ENCODE measurements at places on chromosomes 5 and 9.

DNA sequence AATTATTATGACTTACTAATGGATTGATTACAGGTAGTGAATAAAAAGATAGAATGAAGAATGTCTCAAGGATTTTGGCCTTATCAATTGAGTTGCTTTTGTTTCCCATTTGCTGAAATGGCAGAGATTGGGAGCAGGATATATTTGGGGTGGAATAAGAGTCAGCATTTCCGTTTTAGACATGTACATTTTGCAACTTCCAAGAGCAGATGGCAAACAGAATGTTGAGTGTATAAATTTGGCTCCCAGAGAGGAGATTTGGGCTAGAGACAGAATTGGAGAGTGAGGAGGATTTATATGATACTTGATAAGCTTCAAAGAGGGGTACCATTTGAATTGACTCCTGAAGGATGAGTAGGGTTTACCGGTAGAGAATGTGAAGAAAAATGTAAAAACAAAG is 437.9 kb upstream of the PAPPA start:
- no peak for DNase-seq

DNA sequence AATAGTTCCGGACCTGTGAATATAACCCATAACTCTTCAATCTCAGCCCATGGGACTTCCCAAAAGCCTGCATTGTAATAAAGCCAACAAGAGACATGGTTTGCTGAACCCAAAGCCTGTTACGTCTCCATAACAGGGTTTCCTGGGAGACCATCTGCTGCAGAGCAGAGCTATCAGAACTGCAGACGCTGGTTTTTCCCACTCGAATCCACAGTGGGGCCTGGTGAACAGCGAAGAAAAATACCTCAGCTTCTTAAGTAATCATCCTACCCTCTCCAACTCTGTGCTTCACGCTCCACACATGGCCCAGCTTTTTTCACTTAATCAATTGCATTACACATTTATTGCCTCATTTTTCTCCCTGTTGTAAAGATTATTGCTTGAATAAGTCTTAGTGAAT is 409.5 kb upstream of the GRIA1 start:
- no peak for DNase-seq

DNA sequence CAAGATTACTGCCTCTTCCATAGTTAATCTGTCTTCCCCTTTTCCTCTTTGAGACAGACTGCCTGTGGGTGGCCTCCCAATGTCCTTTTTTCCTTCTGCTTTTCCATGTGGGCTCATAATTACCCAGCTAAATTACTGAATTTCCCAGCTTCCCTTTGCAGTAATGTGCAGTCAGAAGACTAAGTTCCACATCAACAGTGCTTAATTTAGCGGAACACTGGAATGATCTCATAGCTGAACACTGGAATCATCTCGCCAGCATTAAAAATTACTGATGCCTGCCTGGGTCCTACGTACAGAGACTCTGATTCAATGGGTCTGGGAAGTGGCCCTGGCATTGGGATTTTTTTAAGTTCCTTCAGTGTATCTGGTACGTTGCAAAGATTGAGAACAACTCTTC is 84.3 kb downstream of the DNAH5 start:
- DNase-seq: no peak

DNA sequence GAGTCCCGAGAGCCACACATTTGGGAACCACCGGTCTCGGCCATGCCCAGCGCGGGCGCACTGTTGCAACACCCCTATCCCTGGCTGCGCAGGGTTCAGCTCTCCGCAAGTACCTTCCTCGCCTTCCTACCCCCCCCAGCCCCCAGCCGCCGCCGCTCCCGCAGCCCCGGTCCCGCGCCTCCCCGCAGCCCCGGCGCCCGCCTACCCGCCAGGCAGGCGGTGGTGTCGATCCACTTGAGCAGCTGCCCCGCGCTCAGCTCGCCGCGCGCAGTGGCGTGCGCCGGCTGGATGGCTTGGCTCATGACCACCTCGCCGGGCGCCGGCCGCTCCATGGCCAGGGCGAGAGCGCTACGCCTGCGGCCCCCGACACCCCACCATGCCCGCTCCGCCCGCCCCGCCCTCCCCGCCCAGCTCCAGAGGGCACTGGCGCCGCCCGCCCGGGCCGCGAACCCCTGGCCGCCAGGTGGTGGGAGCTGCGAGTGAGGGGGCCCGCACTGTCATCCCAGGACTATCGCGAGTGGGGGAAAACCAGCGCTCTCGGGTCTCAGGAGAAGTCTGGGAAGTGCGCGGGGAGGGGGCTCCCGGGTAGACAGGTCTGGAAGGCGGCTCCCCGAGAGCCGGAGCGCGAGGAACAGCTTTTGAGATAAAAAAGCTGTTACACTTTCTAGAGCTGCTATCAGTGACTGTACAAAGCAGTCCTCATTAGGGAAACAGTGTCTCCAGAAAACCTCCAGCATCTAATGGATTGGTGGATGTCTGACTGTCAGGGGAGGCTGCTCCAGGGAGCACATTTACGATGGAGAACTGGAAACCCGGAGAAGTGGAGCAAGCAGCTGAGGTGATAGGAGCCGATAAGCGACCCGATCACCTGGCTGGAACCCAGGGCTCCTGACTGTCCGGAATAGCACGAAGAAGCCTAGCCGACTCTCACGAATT is at the start of gene ACOT12:
ACOT12 (minus strand) TSS at position 352 of the 936 bp plus-strand sequence; CDS start at position 332, 20 bp downstream.
- no peak for DNase-seq

DNA sequence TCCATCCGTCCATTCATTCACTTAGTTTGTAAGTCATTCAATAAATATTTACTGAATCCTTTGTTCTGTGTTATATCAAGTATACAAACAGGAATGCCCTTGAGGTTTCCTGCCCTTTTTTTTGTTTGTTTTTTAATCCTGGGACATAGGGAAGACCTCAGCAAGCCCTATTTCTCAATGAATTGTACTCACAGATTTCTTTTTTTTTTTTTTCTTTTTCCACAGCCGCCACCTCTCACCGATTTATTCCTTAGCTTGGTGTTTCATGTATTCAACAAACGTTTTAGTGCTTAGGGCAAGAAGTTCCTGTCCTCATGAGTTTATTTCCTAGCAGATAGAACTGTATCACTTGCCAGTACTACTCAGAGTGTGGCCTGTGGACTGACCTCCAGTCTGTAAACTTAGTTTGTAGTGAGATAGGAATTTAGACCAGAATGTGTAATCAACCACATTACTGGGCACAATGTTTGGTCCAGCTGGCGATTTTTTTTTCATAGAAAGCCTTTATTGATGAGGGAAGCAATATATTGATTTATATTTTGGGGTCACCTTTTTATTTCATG is 35.4 kb upstream of the C5orf47 start:
- no peak for DNase-seq

GRCh38 chr5:9505225-9505624 is 40.6 kb downstream of the SEMA5A start:
- DNase-seq: no peak

GRCh38 chr5:127587246-127587917 is 61.5 kb upstream of the CTXN3 start:
- no peak for DNase-seq

DNA sequence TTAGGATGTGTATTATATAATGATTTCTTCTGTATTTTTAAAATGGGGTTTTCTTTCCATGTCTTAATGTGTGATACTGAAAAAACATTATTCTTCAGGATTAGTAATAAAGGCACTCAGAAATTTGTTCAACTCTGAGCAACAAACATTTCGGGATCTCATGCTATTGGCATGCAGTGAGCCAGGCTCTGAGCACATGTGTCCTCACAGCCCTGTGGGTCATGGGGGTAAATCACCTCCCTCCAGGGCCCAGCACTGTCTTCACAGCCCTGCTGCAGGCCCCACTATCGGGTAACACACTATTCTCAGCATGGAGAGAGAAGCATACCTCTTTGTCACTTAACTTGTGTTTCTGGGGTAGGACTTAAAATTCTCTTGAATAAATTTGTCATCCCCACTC is 14.0 kb downstream of the TMEM174 start:
- DNase-seq: no peak

DNA sequence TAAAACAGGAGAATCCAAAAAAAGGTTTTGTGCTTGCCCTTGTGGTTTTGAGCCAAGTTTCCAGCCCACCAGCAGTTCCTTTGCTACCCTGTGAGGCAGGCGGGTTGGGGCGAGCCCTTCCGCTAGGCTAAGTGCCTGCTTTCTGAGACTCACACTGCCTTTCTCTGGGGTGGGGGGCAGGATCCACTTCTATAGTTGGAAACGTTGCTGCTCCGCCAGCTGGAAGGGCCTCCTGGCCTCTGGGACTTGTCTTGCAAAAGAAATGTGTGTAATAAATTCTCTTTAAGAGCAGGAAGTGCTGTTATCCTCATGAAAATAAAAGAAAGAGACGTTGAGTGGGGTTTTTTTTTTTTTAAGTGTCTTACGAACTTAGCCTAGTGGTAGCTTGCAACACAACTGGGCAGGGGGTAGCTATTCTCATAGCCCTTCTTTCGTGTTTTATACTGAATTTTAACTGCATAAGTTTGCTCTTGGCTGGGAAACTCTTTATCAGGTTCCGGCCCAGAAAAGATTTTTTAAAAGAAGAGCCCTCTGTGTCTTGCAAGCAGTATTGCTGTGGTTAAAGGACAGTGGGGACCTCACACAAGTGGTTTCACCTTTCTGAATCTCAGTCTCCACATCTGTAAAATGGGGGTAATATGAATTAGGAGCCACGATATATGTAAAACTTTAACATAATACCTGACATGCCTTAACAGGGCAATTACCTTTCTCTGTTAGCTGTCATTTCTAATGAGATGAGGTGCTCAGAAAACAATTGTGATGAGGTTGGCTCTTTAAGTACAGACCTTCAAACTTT is 19.8 kb downstream of the JADE2 start:
- no peak for DNase-seq

- DNase-seq: no peak
Measured at GRCh38 chr5:150503977-150504620, 3.8 kb upstream of the NDST1 start.

GRCh38 chr5:26791433-26791832 is 247.0 kb downstream of the CDH9 start:
- DNase-seq: no peak

DNA sequence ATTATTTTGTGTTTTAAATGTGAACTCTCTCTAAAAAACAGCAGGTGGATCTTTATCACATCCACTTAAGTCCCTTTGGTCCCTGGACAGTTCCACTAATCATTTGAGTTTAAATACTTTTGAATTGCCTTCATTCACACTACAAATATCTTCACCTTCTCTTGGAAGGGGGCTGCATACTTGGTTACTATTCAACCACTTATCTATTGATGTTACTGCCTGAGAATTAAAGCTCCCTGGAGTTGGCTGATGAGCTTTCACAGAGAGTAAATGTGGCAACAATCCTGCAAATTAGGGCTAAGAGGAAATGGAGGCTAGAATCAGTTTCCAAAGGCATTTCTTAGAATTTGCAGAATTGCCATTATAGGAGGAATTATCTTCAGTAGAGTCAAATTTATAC is 180.4 kb downstream of the ST8SIA4 start:
- no peak for DNase-seq

- DNase-seq: no peak
Measured at GRCh38 chr9:94153905-94154304, 69.6 kb downstream of the PTPDC1 start.

- no peak for DNase-seq
Measured at GRCh38 chr9:83930881-83931280, 9.6 kb upstream of the KIF27 start.

DNA sequence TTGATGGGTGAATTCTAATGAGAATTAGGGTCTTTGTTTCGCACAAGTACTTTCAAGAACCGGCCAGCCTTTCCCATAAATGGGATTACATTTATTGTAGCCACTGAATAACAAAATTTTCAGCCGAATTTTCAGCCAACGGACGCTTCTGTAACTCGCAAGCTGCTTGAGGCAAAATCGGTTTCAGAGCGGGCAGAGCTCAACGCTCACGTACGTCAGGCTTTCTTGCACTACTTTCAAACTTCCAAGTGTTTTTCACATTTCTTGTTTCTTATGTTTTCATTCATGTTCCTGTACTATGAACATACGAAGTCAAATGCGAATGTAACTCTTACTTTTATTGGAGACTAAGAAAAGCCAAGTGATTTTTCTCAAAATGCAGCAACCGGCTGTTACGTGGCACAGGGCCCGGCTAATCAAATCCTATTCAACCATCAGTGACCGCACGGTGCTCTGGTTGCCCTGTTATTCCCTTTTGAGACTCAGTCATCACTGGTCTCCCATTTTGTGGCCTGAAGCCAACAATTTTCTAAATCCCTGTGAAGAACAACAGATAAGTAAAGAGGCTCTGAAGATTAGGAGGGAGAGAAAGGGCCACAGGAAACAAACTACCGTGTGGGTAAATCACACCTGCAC is 68.5 kb downstream of the SLC28A3 start:
- DNase-seq: no peak

DNA sequence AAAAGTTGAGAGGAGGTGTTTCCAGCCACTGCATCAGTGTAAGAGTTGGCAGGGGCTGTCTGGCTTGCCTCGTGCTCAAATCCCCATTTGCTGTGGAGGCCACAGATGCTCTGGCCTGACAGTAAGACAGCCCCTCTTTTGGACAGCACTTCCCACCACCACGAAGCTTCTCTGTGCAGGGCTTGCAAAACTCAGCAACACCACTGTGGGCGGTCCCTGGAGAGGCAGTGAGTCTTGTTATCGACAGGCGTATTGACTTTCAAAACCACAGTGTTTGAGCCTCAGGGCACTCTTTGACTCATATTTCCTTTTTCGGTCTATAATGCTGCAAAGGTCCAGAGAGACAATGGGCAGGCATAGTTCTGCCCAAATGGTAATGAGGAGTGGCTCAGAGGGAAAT is 539.5 kb downstream of the EBF1 start:
- no peak for DNase-seq

DNA sequence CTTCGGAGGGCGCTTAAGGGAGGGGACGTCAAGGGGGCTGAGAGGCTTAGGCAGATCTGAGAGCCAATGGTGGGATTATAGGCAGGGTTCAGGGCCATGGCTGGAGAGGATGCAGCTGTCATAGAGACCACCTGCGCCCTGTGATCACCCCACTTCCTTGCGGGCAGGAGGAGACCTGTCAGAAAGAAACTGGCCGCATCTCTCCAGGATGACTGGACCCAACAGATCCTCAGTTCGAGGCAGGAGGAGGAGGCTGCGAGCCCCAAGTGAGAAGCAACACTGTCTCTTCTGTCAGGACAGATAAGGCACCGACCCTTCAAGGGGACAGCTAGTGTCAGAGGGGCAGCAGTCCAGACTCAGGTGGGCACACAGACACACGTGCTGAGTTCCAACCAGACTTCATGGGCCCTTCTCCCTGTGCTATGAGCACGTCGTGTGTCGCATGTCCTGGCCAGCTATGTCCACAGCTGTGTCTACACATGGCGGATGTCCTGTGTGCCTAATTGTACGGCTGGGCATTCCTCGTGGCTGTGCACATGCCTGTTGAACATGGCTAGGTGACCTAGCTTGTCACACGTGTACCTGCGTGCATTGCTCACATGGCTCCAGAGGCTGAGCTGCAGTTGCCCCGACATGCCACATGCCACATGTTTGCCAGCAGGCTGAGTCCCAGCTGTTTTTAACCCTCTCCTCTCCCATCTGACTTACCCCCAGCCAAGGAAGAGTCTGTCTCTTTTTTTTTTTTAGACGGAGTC is 583 bp upstream of the AQP3 start:
- no peak for DNase-seq

DNA sequence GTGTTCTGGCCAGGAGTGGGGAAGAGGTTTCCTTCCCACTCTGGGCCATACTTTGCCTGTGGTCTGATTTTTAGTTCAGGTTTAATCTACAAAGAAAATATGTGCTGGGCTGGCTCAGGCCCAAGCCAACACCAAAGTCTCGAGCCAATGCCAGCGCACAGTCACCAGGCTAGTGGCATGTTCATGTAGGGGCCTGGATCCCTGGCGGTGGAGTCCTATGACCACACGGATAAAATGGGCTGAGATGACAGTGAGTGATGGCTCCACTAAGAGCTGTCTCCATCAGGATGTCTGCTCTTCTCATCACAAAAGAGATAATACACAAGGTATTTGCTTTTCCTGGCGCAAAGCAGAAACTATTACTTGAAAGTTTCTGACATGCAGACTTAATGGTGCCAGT is 92.9 kb upstream of the PTPN3 start:
- DNase-seq: no peak

GRCh38 chr9:135029871-135030565 is 57.5 kb upstream of the OLFM1 start:
- no peak for DNase-seq
